ENCODE measurements at places on chromosomes 12 and 14.

DNA sequence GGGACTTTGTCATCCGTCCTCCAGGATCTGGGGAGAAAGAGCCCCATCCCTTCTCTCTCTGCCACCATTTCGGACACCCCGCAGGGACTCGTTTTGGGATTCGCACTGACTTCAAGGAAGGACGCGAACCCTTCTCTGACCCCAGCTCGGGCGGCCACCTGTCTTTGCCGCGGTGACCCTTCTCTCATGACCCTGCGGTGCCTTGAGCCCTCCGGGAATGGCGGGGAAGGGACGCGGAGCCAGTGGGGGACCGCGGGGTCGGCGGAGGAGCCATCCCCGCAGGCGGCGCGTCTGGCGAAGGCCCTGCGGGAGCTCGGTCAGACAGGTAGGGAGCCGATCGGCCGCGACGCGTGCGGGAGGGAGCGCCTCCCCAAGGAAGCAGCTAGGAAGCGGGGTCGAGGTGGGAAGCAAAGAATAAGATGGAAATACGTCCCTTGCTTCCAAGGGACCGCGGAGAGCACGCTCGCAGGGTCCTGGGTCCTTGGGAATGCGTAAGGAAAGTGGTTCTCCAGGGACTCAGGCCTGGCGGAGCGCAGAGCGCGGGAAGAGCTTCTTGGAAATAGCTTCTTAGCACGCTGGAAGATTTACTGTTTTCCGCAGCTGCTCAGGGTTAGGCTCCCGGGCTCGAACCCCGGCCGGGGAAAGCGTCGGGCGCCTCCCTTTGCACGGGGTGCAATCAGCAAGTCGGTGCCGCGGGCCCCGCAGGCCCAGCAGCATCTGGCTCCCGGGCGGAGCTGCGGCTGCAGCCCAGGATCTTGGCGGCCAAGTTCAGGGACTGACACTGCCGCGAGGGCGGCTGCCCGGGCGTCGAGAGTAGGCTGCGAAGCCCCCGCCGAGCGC, 457 bp downstream of the SOCS2 start:
- peak; percentile 27 for DNase-seq

DNA sequence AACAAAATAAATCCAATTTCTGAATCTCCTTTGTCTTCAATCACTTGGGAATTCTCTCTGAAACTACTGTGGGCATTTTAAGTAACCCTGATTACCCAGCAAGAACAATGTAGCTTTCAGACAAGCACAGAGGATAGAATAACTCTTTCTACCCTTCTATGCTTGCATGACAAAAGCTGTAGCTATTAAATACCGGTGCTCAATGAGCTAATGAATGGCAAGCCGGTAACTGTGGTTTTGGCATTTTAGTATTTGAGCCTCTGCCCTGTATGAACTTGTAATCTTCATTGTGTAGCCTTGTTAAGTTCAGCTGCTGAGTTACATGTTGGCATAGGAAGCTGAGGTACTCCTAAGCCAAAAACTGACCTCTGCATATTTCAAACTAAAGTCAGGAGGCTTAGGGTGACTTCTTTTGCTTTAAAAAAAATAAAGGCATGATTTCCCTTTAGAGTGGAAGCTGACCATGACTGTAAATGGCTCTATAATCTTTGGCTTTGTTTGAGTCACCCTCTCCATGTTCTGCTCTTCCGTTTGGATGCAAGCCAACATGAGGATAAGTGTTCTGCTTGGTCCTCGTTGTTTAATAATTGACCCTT, 171.0 kb upstream of the HIF1A start:
- no peak for DNase-seq

GRCh38 chr14:98167275-98167674, 1104.7 kb downstream of the BCL11B start:
- no peak for DNase-seq

GRCh38 chr14:44782775-44783238, 178.9 kb downstream of the KLHL28 start:
- no peak for DNase-seq

GRCh38 chr14:57287745-57288144, 19.0 kb downstream of the AP5M1 start:
- no peak for DNase-seq

GRCh38 chr14:43361751-43362150, 1145.3 kb downstream of the FSCB start:
- no peak for DNase-seq

DNA sequence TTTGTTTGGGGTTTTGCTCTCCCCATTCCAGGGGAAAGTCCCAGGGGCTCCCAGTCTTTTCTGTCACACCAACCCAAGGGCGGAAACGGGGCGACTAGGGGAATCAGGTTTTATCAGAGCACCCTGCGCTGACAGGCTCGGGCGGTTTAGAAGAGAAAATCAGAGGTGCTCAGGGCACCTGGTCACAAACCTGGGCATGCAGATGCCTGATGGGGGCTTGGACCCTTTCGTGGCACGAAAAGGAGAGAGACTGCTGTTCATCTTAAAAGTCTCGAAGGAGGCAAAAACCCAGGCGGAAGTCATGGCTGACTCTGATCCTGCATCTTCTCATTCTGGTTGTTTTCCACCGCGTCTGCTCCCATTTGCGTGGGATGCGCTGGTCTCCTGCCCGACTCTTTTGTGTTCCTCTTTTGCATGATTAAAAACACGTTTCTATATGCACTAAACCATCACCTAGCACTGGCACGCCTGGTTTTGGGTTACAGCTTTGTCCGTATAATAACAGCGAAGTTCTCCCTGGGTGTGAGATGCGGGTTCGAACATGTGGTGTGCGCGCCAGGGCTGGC, 13.2 kb downstream of the OTX2 start:
- DNase-seq: no peak

All from stimulated activated CD4-positive, alpha-beta T cell treated with anti-CD3 and anti-CD28 coated beads, TNF-alpha, amount 100 ng/mL, for 24 hours (primary cell).